ENCODE measurements at places on chromosomes 5 and 9.
A peak's percentile ranks its signal among the peaks of the same experiment; 100 is the strongest.

DNA sequence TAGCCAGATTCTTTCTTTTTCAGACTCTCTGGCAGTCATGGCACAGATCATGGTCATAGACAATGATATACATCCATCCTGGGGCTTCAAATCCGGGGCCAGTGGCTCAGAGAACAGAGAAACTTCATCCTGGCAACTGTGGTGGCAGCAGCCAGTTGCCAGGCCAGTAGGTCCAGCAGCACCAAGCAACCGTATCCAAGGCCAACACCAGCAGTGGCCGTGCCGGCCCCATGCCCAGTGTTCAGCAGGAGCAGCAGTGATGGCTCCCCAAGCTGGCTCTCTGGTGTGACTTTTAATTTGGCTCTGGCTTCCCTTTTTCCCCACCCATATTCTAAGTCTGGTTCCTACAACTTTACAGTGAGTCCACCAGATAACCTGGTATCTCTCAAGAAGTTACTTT is 300.5 kb downstream of the DEPDC1B start:
- no peak for DNase-seq

- peak; percentile 21 for DNase-seq
Observed at GRCh38 chr5:75037106-75037505, 15.3 kb downstream of the GCNT4 start.

DNA sequence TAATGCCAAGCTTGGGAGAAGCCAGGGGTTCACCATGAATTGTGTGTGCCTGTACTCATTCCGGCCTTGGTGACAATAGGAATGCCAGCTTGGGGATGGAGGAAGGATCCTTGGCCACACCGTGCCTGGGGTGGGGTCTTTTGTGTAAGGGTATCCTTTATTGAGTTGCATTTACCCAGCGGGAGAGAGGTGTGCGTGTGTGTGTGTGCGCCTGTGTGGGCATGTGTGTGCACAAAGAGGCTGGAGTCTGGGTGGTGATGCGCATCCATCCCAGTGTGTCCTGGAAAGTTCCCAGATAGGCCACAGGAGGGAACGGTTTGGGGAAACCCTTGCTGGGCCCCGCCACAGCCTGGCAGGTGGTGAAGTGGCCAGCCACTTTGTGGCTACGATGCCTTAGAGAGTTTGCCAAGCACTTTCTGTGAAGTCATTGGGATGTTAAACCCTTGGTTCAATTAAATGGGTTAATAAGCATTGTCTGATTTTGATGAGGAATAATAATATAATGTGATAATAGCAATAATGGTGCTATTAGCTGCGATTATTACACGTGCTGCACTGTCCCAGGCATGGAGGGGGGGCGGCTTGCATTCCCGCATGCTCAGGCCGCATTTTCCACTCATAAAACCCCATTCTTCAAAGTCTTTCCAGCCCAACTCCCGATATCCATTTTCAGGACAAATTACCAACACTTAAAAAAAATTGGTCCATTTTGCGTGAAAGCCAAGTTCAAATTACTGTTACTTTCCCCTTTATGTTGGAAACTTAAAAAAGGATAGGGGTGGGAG is 13.7 kb downstream of the PITX1 start:
- DNase-seq, result no peak

DNA sequence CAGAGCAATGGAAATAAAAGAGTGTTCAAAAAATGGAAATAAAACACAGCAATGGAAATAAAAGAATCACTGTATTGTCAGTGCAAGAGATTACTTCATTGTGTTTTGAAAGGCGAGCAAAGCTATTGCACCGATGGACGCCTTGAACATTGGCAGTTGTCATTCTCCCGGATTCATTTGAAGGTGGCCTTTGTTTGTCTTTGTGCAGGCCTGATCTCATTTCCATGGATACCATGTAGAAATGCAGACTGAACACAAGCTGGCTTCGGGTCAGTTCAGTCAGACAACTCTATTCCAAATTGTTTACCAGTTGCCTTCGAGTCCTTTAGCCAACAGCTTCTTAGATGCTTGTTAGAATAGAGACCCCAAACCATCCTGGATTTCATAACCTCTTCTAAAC is 8.3 kb downstream of the ITGA2 start:
- no peak for DNase-seq

GRCh38 chr5:10734037-10734709 is 26.9 kb downstream of the DAP start:
- no peak for DNase-seq

- no peak for DNase-seq
Observed at GRCh38 chr5:6043491-6044310, 334.6 kb downstream of the MED10 start.

GRCh38 chr5:6902597-6902996 is 189.4 kb downstream of the TENT4A start:
- DNase-seq, result no peak

GRCh38 chr5:96655506-96655905 is 6.7 kb upstream of the CAST start:
- DNase-seq, result no peak

GRCh38 chr9:130090915-130091314 is 37.2 kb downstream of the GPR107 start:
- no peak for DNase-seq

GRCh38 chr5:126364206-126364902 is 58.9 kb upstream of the GRAMD2B start:
- DNase-seq, result no peak

DNA sequence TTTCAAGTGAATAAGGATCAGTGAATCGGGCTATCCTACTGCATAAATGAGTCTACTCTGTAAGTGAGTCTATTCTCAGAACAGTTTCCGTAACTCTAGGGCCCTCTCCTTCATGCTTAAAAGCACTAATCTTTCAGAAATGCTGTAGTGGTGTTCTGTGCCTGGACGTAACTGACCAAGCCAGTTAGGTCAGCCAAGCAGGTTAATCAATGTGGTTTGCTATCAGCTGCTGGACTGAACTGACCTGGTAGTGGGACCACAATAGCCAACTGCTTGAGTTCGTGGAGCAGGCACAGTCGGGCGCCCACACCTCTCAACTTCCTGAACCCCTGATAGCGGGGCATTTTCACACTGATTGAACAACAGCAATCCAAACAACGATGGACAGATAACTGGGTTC is 6.8 kb downstream of the SLC1A3 start:
- no peak for DNase-seq

GRCh38 chr9:21491756-21492155 is 9.6 kb upstream of the IFNE start:
- no peak for DNase-seq

- no peak for DNase-seq
Observed at GRCh38 chr5:59187857-59188256, 605.0 kb downstream of the RAB3C start.

All from stimulated activated CD8-positive, alpha-beta memory T cell treated with anti-CD3 and anti-CD28 coated beads, Interleukin-2, amount 100 ng/mL, for 48 hours (primary cell).